ENCODE measurements at places on chromosomes 4 and X.

DNA sequence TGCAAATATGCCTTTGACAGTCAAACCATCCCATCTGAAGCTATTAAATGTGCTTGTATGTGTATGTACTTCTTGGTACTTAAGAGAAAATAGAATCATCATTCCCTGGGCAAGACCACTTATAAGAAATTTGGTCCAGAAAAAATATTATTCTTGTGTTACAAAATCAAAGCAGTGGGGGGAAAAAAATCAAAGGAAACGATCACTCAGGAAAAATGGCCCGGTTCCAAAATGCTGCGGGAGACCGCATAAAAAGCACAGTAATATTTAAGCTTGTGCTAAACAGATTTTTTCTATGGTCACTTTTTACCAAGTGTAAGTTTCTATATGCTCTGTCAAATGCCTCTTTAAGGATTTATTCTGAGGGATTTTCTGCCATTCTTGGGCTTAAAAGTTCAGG lies 36.1 kb downstream of the RAI2 start:
- no peak for DNase-seq

GRCh38 chr4:116702949-116703348 lies 382.4 kb downstream of the TRAM1L1 start:
- DNase-seq, result no peak

DNA sequence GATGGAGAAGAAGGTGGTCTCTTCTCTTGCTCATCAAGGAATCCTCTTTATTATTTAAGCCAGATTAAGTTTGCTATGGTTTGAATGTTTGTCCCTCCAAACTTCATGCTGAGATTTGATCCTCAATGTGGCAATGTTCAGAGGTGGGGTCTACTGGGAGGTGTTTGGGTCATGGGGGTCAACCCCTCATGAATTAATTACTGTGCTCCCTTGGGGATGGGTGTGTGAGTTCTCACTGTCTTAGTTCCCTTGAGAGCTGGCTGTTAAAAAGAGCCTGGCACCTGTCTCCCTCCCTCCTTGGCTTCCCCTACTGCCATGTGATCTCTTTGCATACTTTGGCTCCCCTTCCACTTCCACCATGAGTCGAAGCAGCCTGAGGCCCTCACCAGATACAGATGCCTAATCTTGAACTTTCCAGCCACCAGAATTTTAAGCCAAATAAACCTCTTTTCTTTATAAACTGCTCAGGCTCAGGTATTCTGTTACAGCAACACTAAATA lies 36.0 kb upstream of the CD38 start:
- no peak for DNase-seq

DNA sequence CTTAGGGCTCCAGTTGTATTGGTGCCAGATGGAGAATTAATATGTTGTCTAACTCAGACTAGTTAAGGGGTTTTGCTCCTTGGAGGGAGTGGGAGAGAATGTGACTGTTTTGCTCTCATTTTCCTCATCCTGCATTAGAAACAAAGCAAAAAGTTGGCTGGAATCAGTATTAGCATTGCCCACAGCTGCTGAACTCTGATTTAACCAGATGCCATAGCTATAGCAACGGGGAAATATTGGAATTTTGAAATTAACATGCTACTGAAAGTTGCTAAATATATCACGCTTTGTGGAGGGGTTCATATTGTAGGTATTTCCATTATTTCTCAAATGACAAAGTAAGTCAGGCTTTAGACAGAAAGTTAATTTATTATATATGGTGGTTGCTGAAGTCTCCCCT lies 66.7 kb upstream of the EOLA2 start:
- DNase-seq, result no peak

GRCh38 chr4:77358315-77358928 lies 201.4 kb downstream of the CCNG2 start:
- DNase-seq, result peak; percentile 12
